Fibroblast of mammary gland (primary cell): ENCODE measurements at places on chromosomes 1 and 21.

- peak; percentile 76 for DNase-seq
These were observed 118.5 kb downstream of the ITSN1 start for GRCh38 chr21:33760641-33761440.

- no peak for DNase-seq
These were observed 17.3 kb downstream of the SLC6A9 start for GRCh38 chr1:44013949-44014348.

DNA sequence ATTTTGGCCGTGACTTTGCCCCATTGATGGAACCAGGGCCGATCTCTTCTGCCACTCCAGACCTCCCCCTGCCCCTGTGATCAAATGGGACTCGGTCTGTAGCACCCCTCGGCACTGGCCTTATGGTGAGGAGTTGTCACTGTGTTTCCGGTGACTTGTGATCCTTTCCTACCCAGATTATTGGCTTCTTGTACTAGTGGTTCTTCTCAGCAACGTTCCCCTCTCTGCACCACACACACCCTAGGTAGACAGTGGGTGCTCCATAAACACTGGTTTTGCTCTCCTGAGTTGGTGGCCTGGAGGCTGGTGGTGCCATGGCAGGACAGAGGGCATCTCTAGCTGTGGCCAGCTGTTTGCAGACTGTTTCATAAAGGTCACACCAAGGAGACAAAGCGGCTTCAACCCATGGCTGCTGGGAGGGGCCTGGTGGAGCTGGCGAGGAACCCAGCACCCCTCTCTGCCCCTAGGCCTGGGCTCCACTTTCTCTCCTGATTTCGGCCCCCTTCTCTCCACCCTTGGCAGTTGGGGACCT, 50.7 kb downstream of the DHRS3 start:
- DNase-seq: no peak

DNA sequence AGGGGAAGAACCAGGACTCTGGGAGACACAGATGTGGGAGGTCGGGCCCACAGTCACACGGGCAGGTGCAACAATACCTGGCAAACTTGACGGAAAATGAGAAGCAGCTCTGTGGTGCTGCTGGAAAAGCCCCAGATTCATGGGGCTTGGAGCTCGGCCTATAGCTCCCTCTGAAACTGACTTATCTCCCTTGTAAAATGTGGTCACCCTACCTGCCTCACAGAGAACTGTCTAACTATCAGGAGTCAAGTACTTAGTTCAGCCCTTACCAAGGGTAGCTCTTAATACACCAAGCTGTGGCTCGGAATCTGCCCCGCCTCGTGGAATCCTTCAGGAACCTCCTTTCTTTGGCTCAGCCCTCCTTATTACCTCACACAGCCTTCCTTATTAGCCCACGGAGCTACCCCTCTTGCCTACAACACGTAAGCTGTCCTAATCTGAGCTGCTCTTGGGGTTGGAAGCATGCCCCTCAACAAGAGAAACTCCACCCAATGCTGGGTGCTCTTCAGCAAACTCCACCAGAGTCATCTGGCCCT, 68.9 kb downstream of the MRPL37 start:
- DNase-seq: no peak

DNA sequence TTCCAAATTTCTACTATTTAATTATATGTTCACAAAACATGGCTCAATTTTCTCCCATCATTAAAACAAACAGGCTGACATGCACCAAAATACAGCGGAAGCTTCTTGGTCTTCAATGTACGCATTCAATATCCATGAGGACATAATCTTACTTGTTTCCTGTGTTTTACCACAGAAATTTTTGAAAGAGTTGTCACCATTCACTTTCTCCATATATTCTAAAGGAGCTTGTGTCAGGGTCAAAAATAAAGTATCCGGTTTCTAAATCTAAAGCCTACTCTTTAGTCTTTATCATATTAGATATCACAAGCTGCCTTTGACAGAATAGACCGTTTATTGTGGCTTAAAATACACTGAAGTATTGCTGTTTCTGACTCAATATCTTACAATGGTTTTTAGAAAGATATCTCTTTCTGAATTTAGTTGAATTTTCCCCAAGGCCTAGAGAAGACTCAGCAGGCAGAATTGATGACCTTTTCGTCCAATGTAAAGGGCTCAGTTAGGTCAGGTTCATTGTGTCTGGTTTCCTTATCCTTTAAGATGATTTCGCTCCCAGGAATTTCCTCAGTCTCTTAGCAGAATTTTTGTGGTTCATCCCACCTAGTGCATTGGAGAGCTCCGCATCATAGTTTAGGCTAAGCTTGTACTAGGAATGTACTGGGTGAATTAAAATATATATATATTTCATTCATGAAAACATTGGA, 717.2 kb downstream of the NCAM2 start:
- peak; percentile 87 for DNase-seq

- DNase-seq: peak; percentile 63
These were observed 33.1 kb upstream of the ERRFI1 start for GRCh38 chr1:8059161-8059622.

- DNase-seq: peak; percentile 95
These were observed 111.0 kb downstream of the ACTL8 start for GRCh38 chr1:17865912-17866739.

- no peak for DNase-seq
These were observed 35.5 kb downstream of the TIAM1 start for GRCh38 chr21:31308584-31308983.

DNA sequence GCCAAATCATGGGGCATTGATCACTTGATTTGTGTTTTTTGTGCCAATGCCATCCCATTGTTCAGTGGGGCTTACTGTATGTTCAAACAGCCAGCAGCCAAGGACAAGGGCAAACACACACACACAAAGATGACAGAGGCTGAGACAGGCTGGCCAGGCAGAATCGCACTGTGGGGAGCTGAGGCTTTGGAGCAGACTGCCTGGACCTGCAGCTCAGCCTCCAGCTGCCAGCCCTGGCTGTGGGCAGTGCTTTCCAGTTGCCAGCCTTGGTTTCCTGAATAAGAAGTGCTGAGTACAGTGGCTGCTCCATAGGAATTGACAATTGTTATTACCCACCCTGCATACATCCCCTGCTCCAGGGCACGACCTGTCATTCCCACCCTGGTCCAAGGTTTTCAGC, 16.9 kb upstream of the PCP4 start:
- DNase-seq: no peak
